Kidney epithelial cell (primary cell): ENCODE measurements at places on chromosomes 13 and 19. TPM values are rescaled to one million over a fixed set of nuclear protein-coding genes. Genes with fewer than 3 reads are reported as not detected.

The ZNF813 gene
- 2.9 and 3.9 TPM in 2 replicates for total RNA-seq

The ZNF146 gene
- 123 and 155 TPM in 2 replicates for total RNA-seq

The DIRAS1 gene
- total RNA-seq, result 3.1 and 5.3 TPM in 2 replicates

The ARL11 gene
- 0.14 TPM in 1 of 2 replicates, not detected in the other for total RNA-seq

The RINL gene
- 21.0 and 21.6 TPM in 2 replicates for total RNA-seq

The TEX101 gene
- total RNA-seq, result not detected in 2 replicates

The PCDH17 gene
- total RNA-seq, result 0.21 and 0.25 TPM in 2 replicates

The FBXL3 gene
- 35.2 and 38.0 TPM in 2 replicates for total RNA-seq

DNA sequence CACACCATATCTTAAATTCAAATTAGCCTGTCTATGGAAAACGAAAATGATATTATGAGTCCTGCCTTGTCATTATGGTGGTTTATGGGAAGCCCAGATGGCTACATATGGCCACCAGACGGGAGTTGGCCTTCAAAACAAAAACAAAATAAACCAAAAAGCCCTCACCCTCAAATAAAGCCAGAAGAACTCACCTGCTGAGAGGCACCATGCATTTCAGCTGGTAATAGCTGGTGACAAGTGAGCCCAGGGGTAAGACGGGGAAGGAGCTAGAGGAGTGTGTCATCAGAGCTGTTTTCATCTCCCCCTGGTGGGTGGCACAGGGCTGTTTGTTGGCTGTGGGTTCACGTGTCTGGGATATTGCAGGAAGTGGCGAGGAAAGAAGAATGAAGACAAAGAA is 152.9 kb downstream of the EFNB2 start:
- DNase-seq, result no peak

DNA sequence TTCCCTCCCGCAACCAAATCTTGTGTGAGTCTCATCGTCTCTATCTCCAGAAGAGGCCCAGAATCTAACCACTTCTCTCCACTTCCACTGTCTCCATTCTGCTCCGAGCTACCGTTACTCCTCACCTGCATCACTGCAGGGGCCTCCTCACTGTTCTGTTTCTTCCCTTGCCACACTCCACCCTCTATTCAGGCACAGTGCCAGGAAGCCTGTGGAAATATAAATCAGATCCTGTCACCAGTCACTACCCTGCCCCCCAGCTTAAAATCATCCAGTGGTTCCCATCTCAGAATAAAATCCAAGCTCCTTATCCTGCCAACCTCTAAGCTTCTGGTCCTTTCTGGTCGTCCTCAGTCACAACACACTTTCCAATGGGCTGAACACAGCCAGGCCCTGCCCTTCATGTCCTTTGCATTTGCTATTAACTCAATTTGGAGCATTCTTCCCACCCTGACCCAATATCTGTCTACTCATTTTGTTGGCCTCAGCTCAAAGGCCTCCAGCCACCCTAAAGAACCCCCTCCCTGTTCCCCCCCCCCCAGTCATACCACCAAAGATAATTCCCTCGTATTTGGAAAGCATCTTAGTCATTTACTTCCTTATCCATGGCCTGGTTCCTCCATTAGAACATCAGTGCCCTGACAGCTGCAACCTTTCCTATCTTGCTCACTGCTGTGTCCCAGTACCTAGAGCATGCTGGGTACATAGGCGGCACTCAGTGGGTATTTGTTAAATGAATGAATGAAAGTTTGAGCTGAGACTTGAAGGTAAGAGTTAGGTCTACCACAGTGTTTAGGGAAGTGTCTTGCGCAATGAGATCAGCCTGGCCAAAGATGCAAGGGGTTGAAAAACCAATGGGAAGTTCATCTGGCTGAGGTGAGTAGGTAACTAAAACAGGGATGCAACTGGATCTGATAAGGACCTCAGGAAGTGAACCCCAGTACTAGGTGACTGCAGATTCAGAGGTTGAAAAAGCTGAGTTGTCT is 24.4 kb downstream of the ZNF175 start:
- no peak for DNase-seq

DNA sequence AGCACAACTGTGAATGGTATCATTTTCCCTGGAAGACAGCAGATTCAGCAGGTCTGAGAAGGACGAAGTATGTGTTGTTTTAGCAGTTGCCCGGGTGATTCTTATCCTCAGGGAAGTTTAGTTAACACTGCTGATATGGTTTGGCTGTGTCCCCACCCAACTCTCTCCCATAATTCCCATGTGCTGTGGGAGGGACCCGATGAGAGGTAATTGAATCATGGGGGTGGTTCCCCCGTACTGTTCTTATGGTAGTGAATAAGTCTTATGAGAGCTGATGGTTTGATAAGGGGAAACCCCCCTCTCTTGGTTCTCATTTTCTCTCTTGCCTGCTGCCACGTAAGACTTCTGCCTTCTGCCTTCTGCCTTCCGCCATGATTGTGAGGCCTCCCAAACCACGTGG is 81.0 kb upstream of the UBAC2 start:
- no peak for DNase-seq

DNA sequence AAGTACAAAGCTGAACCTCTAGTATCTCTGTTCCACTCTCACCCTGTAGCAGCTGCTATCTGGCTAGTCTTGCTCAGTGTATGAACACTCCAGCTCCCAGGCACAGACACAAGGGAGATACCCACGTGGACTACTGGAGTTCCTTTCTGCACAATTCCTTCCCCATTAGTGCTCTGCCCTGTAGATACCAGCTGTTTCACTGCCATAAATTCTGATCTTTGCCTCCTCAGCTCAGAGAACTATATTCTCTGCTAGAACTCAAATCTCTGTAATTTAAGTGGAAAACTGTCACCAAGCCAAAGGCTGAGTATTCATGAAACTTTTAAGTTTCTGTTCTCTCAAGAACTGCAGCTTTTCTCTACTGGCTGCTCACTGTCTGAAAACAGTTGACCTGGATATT is 273.7 kb downstream of the DIAPH3 start:
- DNase-seq, result no peak

DNA sequence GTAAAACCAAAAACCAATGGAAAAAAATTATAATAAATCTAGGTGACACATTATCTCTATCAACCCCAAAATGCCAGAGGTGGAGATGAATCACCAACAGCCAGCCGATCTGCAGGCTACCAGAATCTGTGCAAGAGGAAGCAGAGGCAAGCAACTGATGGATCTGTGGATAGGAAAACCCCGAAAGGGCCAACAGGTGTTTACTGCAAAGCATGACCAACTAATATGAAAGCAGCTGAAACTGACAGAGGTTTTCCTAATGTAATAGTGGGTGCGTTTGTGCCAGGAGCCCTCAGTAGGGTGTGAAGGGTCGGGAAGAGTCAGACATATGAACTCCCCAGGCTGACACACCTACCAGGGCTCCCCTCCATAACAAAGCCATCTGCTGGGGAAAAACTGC is 554.6 kb downstream of the RFC3 start:
- DNase-seq, result no peak

- no peak for DNase-seq
Observed at GRCh38 chr19:49541914-49542313, 14.1 kb downstream of the RCN3 start.

DNA sequence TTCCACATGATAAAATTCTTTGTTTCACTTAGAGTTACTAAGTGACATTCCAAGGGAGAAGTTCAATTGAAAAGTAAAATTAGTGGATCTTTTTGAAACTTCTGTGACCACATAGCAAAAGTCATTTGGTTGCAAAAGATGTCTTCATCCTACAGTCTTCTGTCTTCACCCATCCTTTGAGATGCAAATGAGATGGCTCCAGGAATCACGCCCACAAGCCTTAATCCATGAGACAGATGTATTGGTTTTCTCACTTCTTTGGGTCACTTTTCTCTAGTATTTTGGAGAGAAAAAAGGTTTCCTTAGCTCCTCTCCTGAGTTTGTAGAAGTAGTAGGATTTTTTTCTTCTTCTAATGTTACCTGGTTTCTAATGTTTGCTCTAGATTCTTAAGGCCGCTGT is 259.5 kb upstream of the SLC10A2 start:
- DNase-seq, result no peak

- no peak for DNase-seq
Observed at GRCh38 chr13:98541191-98541590, 35.7 kb downstream of the STK24 start.

GRCh38 chr19:46722004-46722380 is 5.1 kb upstream of the PRKD2 start:
- no peak for DNase-seq

DNA sequence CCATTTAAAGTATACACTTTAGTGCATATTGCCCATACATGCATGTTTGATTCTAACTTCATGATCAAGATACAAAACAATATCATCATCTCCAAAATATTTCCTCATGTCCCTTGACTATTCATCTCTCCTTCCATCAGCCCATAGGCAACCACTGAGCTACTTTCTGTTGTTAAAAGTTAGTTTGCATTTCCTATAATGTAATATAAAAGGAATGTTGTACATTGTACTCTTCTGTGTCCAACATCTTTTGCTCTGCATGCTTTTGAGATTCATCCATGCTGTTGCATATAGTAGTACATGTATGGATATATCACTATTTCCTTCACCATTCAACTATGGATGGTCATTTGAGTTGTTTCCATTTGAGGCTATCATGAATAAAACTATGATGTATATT is 74.7 kb downstream of the ITGBL1 start:
- DNase-seq, result no peak

DNA sequence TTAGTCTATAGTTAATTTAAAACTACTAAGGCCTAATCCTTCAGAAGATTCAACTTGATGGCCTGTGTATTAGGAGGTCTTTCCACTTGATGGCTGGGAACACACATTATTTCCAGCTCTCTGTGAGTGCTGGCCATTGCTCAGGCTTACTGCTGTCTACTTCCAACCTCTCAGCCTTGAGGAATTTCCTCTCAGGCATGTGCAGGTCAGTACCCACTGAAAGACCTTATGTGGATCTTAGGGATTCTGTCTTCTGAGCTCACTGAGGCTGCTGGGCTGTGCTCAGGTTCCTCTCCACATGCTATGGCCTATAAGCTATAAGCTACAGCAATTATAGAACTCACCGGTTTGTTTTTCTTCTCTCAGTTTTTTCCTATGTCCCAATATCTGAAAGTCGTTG is 11.6 kb upstream of the UFM1 start:
- DNase-seq, result no peak

DNA sequence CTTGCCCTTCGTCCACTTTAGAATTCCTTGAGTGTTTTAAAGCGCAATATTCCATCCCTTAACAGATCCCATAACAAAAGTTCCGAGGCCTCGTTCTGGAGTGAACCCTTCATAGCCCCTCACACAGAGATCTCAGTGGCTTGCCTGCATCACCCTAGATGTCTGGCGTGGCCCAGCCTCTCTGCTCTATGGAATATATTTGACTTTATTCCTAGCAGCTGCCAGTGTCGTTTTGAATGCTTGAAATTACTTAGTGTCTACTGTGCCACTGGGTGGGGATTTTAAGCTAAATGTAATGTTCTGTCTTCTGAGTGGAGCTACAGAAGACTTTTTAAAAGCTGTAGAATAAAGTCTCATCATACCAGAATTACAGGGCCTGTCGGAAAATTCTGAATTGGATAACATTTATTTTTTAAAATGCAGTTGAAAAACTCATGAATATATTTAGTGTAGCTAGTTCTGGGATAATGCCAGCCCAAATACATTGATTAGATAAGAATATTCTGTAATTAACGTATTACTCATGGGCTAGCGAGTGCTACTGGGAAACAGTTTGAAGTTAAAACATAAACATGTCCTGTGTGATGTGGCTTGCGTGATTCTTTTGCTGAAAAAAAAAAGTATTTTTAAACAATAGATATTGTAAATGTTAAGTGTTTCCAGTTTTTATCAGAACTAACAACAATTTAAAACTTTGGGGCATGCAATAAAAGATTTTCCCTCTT is 111.8 kb downstream of the ESD start:
- no peak for DNase-seq

GRCh38 chr19:2992958-2993357 is 15.6 kb downstream of the TLE6 start:
- no peak for DNase-seq

- DNase-seq, result no peak
Observed at GRCh38 chr19:56894626-56895025, 54.1 kb upstream of the PEG3 start.

DNA sequence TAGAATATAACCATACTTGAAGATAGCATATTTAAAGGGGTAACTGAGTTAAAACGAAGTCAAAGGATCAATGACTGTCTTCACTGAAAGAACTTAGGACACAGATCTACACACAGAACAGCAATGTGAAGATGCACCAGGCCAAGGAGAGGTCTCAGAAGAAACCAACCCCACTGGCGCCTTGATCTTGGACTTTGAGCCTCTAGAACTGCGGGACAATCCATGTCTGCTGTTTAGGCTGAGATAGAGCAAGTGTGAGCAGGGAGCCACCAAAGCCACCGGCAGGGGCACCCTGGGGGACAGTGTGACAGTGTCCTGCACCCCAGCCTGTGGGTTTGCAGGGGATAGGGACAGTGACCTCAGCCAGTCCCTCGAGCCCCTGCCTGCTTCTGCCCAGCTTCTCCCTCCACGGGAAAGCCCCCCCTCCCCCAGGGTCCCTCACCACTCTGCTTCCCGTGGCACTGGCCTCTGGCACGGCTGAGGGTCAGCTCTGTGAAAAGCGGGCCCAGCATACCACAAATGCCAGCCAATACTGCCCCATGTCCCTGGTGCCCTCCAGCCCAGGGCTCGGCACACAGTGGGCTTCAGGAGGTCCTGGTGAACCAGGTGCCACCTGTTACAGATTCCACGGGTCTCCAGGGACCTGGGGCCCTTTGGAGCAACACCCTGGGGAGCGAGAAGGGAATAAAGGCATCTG is 40.8 kb downstream of the KLF2 start:
- DNase-seq, result no peak

DNA sequence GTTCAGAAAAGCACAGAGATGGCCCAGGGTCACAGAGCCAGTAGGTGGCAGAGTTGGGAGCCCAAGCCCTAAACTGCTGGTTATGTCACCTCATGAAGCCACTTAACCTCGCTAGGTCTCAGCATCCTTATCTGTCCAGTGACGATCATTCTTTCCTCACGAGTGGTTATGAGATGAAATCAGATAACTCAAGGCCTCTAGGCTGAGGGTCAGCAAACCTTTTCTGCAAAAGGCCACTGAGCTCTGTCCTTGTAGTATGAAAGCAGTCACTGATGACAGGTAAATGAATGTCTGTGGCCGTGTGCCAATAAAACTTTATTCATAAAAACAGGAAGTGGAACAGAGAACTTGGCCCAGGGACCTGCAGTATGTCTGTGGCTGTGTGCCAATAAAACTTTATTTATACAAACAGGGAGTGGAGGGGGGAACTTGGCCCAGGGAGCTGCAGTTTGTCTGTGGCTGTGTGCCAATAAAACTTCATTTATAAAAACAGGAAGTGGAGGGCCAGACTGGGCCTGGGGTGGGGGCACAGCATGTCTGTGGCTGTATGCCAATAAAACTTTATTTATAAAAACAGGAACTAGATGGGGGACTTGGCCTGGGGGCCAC is 71.2 kb downstream of the GNG7 start:
- DNase-seq, result no peak
